ENCODE measurements at places on chromosomes 2 and 18.

GRCh38 chr18:80191907-80192652, 55.2 kb downstream of the PARD6G start:
- DNase-seq = no peak

GRCh38 chr2:160590664-160591063, 97.1 kb upstream of the RBMS1 start:
- DNase-seq = no peak

- DNase-seq = no peak
Observed at GRCh38 chr2:39666491-39667101, 879 bp downstream of the TMEM178A start.

- DNase-seq = no peak
Observed at GRCh38 chr2:24863641-24864040, 56.4 kb downstream of the ADCY3 start.

DNA sequence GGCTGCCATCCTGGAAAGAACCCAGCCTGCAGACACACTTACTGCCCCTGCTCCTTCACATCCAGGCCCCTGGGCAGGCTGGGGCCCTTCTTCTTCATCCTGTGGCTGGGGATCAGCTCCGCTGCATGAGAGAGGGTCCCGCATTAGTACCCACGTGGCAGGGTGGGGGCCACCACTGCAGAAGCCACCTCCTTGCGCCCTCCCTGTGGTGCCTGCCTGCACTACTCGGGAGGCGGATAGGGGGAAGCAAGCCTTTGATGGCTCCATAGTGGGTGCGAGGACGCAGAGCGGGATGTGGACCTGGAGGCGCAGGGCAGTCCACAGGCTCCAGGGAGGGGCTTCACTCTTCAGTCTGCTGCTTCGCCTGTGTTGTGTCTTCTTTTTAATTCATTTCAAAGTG, 46.7 kb downstream of the GPC1 start:
- no peak for DNase-seq

- DNase-seq = no peak
Observed at GRCh38 chr2:223007531-223007930, 44.5 kb upstream of the KCNE4 start.

GRCh38 chr2:224591220-224591619, 6.1 kb upstream of the CUL3 start:
- DNase-seq = no peak

DNA sequence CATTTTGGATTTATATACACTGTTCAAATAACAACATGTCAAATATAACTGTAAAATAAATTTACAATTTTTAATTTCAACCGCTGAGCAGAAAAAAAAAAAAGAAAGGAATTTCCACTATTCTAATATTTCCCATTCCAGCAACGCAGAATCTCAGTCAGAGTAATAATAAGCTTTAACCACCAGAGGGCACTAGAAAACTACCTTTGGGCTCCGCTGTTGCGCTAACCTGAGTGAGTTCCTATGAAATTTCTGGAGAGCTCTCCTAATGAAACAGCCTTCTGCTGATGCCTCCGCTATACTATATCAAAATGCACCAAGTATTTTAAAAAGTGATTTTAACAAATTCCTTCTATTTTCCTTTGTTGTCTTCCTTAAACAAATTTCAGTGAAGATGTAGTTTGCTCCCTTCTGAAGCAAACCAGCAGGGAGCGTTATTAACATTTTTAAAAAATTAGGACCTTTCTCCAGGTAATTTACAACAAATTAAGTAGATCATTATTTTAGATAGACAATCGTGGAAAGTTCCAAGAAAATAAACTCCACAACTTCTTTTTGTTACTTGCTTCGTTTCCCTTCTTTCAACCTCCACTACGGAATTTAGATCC, 23.0 kb downstream of the ERMN start:
- no peak for DNase-seq

GRCh38 chr18:64398320-64398719, 249.4 kb upstream of the LINC00305 start:
- DNase-seq = no peak

- DNase-seq = no peak
Observed at GRCh38 chr2:189834059-189834458, 49.8 kb downstream of the PMS1 start.

GRCh38 chr2:217694291-217694690, 308.5 kb downstream of the TNS1 start:
- DNase-seq = no peak

DNA sequence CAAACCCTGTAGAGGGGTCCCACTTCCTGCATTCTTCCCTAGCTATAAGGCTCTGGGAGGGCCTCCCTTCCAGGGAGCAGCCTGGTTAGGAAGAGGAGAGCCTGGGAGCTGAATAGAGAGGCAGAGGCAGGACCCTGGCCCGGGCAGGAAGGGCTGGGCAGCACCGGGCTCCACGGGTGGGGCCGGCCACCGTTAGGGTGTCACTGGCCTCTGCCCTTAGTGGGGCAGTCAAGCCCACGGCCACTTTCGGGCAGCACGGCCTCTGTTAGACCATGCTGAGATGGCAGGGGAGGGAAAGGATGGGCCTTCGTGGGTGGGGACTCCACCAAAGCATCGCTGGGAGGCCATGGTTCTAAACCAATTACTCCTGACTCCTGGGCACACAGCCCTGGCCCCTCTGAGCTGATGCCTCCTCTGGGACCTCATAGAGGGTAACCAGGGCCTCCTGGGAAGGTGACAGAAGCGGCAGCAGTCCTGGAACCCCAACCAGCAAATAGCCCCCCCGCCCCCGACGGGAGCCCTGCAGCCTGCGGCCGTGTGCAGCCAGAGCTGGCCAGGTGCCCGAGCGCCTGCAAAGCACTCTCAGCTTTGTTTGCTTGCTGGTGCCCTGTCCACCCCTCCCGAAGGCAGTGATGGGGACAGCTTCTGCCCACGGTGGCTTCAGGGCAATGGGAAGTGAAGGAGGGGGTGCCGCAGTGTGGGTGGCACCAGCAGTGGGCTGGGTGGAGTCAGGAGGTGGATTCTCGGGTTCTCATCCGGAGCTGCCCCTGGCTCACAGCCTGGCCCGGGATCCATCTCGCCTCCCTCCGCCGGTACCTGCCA, 16.3 kb upstream of the HPCAL1 start:
- no peak for DNase-seq

- DNase-seq = no peak
Observed at GRCh38 chr2:165901620-165902298, 51.8 kb downstream of the TTC21B start.

GRCh38 chr2:10493634-10494281, 45.6 kb upstream of the ODC1 start:
- DNase-seq = peak; percentile 67

- DNase-seq = no peak
Observed at GRCh38 chr2:232623768-232624765, 9.3 kb upstream of the EFHD1 start.

GRCh38 chr2:106137731-106138521, 56.2 kb downstream of the UXS1 start:
- DNase-seq = no peak

GRCh38 chr2:241813644-241814392, 4.8 kb downstream of the NEU4 start:
- no peak for DNase-seq

- DNase-seq = no peak
Observed at GRCh38 chr18:68991286-68991685, 193.4 kb downstream of the CCDC102B start.

GRCh38 chr2:39805936-39806608, 27.0 kb upstream of the THUMPD2 start:
- DNase-seq = no peak

- DNase-seq = no peak
Observed at GRCh38 chr2:70979180-70979488, 704 bp downstream of the ANKRD53 start.

DNA sequence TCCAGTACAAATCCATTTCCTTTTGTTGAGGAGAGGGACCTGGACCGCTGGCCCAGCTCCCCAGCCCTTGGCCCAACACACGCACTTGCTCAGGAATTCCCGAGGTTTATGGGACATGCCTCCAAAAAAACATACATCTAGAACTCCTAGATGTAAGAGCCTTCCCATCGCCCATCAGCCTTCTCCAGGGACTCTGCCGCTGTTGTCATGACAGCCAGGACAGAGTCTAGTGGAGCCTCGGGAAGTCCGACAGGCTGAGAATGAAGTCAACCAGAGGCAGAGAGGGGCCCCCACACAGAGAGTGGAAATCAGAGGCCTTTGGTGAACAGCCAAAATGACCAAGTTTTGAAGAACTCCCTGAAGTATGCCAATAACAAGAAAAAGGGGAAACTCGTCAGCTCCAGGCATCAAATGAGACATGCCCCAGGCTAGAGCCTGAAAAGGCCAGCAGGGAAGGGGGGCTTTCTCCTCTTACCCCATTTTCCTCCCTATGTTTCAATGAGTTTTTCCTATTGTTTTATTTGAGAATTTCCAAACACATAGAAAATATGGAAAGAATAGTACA, 43.2 kb upstream of the CAB39 start:
- no peak for DNase-seq

- DNase-seq = no peak
Observed at GRCh38 chr2:197446844-197447243, 6.5 kb upstream of the COQ10B start.

Data from stimulated activated CD4-positive, alpha-beta T cell treated with anti-CD3 and anti-CD28 coated beads, TNF-alpha, amount 100 ng/mL, for 1 hour (primary cell).